ENCODE measurements at places on chromosomes 2 and 18.

DNA sequence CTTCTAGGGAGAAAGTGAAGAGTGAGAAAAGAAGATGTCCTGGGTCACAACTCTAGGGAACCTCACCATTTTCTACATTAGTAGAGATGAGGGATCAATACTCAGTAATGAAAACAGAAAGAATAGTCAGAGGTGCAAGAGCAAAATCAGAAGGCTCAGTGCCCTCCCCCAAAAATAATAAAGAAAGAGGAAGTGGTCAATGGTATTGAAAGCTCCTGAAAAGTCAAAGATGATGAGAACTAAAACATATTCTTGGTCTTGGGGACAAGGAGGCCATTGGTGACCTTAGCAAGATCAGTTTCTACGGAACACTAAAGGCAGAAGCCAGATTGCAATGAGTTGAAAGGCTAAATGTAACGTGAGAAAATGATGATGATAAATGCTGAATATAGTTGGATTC is 24.5 kb upstream of the MYO1B start:
- no peak for DNase-seq

GRCh38 chr2:28643327-28643726 is 108.3 kb upstream of the PPP1CB start:
- no peak for DNase-seq

GRCh38 chr2:39107156-39107555 is 13.7 kb downstream of the SOS1 start:
- DNase-seq = no peak

DNA sequence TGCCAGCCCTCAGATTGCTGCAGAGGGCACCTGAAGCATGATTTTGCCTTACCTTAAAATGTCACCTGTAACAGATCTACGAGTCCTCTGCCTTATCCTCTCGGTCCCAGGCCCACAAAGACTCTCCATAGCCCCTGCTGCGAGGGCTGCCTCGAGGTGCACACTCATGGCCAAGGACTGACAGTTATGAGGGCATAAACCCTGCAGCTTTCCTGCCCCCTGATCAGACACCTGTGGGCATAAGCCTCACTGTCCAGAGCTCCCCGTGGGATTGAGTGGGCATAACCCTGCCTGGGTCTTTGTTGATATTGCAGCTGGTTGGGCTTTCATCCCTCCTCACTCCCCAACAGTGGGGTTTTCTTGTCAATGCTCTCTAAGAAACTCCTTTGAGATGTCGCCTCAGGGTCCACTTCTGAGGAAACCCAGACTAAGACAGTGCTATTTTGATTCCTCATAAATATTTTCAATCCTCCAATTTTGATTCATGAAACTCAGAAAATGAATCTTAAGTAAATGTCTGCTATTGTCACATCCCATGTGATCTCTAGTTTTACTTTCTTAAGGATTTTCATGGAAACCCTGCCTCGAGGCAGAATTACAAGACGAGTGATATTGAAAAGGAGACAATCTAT is 108.5 kb upstream of the NCK2 start:
- no peak for DNase-seq

DNA sequence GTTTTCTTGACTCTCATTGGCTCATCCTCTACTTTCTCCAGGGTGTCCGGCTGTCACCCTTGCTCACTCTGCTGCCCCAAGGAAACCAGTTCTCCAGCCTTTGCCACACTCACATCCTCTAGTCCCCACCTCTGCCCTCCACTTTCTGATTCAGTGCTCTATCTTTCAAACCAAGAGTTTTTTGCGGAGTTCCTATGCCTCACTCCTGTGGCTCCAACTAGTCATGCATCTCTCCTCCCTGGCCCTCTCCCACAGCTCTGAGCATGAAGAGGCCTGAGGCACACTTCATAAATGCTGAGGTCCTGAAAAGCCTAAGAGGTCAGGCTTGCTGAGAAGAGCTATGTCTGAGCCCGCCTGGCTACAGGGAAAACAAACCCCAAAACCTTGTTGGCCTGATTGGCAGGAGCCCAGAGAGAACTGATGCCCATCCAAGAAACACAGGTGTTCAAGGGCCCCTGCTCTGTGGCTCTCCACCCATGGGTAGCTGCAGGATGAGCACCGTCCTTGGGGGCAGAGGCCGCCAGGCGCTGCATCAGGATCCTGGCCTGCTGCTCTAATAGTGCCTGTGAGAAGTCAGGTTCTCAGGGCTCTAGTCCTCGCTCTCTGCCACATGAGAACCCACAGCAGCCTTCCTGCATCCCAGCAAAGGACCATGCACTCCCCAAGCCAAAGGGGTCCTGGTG is 42.1 kb downstream of the HS1BP3 start:
- DNase-seq = no peak

GRCh38 chr2:196499686-196500085 is 139.8 kb upstream of the CCDC150 start:
- no peak for DNase-seq

GRCh38 chr2:6846967-6847681 is 18.6 kb downstream of the CMPK2 start:
- no peak for DNase-seq

- DNase-seq = no peak
These were observed 256.4 kb downstream of the KIAA1328 start for GRCh38 chr18:37085362-37085761.

DNA sequence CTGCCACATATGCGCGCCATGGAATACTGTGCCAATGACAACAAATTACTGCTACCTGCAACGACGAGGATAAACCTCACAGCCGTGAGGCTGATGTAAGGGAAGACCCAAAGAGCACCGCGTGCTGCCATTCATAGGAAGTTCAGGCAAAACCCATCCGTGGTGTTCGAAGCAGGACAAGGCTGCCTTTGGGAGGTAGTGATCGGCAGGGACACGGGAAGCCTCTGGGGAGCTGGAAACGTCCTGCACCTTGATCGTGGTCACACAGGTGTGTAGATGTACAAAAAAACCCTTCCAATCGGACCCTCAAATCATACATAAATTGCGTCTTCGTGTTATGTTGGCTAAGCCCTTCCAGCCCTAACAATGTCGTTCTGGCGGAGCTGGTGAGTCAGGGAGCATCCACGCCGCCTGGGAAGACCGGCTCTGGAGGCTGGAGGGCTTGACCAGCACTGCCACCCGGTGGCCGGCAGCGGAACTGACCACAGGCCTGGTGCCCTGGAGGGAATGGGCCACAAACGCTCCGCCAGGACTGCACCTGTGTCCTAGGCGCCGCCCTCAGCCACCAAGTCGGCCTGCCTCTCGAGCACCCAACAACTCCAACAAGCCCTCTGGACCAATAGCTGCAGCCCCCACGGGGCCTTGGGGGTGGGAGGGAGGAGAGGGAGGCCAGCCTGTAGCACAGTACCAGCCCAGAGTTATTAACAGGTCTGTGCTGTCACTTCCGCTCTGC is 4.1 kb upstream of the NEURL3 start:
- DNase-seq = peak; percentile 24

DNA sequence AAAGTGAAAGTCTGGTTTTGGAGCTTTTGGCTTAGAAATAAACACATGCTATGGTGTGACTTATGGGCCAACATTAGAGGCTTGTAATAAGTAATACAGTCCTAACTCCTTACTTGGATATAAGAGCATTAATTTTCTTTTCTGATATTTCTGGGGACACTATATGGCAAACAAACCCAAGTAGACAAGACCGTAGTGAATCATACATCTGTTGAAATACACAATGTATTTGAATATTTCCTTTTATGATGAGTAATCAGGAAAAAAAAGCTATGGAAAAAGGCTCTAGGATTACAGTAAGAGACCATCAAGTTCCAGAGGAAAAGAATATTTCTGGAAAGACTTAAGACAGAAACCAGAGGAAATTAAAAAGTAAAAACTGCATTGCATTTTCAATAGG is 146.0 kb upstream of the CYP26B1 start:
- no peak for DNase-seq

- no peak for DNase-seq
These were observed 266.3 kb upstream of the SLC14A2 start for GRCh38 chr18:45349019-45349418.

DNA sequence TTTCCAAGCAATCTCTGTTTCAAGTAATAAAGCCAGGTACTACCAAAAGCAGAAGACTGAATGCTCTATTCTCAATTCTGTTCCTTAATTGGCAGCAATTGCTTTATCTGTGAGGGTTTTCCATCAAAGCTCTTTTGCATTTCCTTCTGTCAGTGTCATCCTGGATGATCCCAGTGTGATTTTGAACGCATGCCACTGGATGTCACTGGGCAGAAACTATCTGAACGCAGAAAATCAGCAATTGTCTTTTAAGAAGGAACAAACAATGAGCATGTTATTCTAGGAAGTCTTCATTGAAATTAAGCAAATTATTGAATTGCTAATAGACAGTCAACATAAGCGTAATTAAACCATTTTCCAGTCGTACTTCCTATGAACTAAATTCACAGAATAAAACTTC is 259.0 kb upstream of the REG3G start:
- DNase-seq = no peak

DNA sequence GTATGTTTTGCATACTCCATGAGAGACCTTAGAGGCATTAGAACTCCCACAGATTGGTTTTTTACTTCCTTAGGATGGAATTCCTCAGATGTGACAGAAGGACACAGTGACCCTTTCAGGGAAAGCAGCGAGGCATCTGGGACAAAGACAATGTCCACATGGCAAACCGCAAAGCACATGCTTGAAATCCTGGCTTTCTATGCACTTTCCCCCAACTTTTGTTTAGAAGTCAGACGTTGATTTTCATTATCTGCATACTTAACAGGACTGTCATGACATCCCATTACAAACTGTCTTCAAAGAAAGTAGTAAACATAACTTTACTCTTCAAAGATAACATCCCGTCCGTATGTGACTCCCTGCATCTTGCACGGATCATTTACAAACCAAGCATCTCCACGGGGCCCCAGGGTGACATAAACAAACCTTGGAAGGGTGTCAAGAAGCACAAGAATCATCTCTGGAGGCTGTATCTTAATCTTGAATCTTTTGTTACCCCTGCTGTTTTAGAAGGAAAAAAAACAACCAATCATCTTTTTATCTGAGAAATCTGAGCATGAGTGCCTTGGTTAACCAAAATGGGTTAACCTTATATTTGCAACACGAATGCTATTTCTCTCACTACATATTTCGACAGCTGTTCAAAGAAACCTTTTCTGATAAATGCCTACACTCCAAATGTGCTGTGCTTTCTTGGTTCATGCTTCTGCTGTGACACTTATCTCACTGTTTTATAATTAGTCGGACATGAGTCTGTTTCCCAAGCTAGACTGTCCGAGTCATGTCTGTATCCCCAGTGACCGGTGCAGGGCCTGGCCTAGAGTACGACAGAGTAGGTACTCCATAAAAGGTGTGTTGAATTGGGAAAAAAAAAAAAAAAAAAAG is 90.8 kb downstream of the CCBE1 start:
- DNase-seq = no peak

GRCh38 chr2:28926847-28927246 is 32.4 kb downstream of the WDR43 start:
- DNase-seq = no peak

DNA sequence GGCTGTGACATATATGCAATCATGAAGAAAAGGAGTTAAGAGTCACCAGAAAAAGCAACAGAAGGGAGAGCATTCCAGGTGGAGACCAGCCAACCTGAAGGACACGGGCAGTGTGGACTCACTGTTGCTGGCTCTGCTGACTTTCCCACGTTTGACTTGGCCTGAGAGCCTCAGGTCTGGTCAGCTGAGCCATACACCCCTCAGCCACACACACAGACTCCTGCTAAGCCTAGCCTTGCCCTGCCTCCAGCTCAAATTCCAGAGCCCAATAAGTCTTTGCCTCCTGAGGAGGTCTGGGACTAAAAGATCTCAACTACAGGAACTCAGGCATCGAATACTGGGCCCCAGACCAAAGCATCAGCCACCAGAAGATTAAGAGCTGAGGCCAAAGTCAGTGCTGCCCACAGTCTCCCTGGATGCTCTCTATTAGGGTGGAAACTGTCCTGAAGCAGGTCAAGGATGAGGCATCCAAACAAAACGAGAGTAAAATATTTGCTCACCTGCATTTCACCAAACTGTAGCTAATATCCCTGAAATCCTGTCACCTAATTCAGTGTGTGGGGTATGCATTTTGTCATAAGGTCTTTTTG is 23.3 kb downstream of the CACNB4 start:
- no peak for DNase-seq

GRCh38 chr2:39381653-39382052 is 55.4 kb downstream of the MAP4K3 start:
- DNase-seq = no peak

DNA sequence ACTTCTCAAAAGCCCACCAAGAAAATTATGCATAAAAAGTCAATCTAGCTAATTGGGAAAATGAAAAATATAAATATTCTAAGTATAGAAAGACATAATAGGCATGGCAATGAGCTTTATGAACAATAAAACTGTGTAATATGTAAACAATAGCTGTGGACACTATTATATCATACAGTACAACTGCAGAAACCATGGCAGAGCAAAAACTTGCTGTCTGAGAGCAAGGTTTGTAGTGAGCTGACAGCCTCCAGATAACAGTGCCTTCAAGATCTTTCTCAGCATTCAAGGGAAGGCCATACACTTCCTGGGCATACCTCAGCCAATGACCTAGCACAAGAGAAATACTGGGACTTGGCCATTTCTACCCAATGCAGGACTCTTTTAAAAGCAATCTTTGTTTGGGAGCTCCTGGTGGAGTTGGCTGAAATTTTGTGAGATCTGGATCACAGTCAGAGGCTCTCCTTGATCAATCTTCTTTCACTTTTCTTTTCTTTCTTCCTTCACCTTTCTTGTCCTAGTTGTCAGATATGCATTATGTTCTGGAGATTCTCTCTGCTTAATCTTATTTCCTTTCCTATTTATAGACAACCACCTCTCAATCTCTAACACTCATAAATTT is 427.2 kb upstream of the UBE2E3 start:
- no peak for DNase-seq

DNA sequence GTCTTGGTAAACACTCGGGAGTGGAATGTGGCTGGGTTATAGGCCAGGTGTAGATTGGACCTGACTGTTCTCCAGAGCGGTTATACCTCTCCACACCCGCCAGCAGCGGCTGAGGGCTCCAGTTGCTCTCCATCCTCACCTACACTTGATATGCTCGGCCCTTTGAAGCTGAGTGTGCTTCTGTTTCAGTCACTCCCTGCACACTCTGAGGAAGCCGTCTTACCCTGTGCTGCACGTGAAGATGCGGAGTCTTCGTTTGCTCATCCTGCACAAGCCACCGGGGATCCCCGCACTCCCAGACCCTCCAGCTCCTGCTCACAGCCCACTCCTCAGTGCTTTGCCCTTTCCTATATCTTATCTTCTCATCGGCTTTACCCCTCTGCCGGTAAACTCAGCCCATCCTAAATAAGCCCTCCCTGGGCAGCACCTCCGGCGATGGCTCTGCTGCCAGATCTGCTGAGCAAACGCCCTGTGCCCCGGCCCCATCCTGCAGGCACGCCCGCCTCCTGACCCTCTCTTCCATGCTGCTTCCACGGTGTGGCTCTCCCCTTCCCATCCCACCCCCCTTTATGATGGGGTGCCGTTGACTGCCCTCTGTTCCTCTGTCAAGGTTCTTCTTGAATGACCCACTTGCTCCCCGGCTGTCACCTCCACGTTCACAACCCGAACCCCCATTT is 47.3 kb upstream of the ODC1 start:
- DNase-seq = no peak

- no peak for DNase-seq
These were observed 133.1 kb downstream of the SH3RF3 start for GRCh38 chr2:109261906-109262631.

All from stimulated activated CD8-positive, alpha-beta memory T cell treated with anti-CD3 and anti-CD28 coated beads, Interleukin-2, amount 100 ng/mL, for 1 hour (primary cell).